Calu3 (cell line): ENCODE measurements at places on chromosomes 4 and X. TPM values are rescaled to one million over a fixed set of nuclear protein-coding genes. Genes with fewer than 3 reads are reported as not detected.

Gene FDCSP
- 1,542 and 2,729 TPM in 2 replicates for total RNA-seq

Gene CLDN2
- 17.6 and 24.7 TPM in 2 replicates for total RNA-seq

Gene TCEAL7
- not detected in 2 replicates for total RNA-seq

Gene HHIP
- 0.61 and 1.6 TPM in 2 replicates for total RNA-seq

Gene DCLK2
- 0.15 and 0.31 TPM in 2 replicates for total RNA-seq

Gene NEUROG2
- total RNA-seq = not detected in 2 replicates

Gene NRK
- total RNA-seq = not detected in 2 replicates

Gene SSX3
- total RNA-seq = not detected in 2 replicates
